ENCODE measurements at places on chromosomes 2 and 18.

- DNase-seq: no peak
Measured at GRCh38 chr18:23468753-23469459, 15.8 kb downstream of the RIOK3 start.

GRCh38 chr2:63737081-63737751, 104.5 kb upstream of the UGP2 start:
- DNase-seq: no peak

DNA sequence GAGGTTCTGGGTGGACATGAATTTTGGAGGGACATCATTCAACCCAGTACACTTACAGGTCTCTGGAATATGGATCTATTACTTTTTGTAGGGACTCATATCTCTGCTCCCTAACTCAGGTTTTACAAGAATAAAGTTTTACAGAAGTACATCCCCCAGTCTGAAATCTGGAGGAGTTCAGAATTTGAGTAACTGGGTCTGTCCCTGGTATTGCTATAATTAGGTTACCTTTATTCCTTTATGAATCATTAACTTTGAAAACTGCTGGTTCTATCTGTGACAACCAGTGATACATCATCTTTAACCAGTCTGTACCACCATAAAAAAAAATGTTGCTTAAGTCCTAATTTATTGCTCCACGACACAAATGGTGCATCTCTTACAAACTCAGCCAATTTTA, 59.9 kb downstream of the INSIG2 start:
- no peak for DNase-seq

DNA sequence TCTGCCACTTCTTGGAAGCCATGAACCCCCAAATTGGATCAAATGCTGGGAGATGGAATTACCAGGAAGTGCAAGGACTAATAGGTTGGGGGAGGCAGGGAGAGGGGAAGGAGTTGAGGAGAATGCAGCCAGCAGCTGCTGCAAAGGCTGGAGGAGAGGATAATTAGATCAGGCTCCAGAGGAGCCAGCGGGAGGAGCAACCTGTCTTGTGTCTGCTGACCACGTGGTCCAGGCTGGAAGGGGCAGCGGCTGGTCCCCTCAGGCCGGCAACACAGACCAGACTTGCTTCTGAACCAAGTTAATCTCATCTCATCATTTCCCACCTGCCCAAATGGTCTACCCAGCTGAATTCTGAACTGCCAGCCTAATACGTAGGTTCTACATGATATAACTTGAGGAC, 68.3 kb downstream of the MRO start:
- no peak for DNase-seq
